NCI-H2171 (cell line): ENCODE measurements at places on chromosomes 3 and 15.

DNA sequence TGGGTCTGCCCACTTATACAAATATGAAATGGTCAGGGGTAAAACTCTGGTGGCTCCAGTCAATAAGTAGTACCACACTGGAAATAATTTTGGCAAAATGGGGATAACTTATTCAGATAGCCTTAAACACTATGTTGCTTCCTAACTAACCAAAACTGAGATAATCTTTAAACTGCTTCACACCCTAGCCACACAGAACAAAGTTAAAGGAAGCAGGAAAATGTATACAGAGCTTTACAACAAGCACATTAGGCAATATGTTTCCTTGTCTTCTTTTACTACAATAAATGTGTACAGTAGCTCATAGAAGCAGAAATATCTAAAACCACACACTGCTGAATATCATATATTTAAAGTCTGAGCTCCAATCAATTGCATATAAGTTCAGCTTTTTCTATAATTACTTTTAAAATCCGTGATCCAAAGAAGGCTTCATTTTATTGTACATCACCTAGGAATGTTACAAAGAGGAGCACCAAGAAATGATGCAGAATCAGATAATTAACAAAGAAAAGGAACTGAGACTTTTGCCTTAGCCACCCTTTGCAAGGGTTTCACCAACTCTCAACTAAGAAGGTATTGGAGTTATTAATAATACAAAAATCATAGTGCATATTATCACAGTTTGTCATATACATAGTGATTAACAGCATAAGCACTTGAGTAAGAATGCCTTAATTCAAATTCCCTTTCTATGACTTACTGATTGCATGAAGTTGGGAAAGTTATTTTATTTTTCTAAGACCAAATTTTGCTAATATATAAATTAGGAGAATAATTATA is 9.2 kb upstream of the SSR3 start:
- DNase-seq, result no peak

DNA sequence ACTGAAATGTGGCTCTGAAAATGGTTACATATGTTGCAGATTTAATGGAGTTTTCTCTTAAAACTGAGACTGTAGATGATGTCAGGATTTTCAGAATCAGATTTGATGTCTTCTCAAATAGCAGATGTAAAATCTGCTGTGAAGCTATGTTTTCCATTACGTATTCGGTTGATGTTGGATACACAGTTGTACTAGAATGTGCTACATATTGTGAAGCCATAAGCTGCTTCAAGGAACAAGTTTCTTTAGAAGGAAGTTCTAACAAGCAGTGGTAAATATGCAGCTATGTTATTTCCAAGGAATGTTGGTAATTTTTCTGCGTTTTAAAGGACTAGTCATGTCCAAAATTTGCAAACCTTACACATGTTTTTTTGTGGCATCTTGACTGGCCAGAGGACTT is 197.7 kb downstream of the RBMS3 start:
- DNase-seq, result no peak

DNA sequence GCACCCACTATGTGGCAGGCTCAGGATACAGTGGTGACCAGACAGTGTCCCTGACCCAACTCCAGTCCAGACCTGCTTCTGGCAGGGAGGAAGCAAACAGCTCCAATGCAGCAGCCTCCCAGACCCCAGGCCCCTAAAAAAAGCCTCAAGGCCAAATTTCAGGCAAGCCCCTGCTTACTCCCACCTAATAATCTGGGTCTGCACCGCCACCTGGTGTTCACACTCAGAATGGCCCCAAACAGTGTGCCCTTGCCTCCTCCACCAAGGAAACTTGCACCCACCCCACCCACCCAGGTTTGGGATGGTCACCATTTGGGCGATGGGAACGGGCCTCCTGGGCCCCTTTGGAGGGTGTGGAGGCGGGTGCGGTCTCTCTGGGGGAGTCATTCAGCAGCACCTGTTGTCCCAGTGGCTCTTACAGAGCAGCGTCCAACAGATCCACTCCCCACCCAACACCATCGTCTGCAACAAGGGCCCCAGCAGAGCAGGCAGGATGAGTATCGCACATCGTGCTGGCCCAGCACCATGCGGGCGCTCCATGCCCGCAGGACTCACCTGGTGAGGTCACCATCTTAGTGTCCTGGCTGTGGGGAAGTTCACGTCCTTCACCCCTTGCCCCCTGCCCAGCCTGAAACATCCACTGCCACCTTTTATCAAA is 17.3 kb downstream of the C3orf18 start:
- no peak for DNase-seq

- no peak for DNase-seq
These were observed 130.8 kb downstream of the CHCHD6 start for GRCh38 chr3:126834596-126835471.

GRCh38 chr3:102532901-102533300 is 98.1 kb downstream of the ZPLD1 start:
- DNase-seq, result no peak

DNA sequence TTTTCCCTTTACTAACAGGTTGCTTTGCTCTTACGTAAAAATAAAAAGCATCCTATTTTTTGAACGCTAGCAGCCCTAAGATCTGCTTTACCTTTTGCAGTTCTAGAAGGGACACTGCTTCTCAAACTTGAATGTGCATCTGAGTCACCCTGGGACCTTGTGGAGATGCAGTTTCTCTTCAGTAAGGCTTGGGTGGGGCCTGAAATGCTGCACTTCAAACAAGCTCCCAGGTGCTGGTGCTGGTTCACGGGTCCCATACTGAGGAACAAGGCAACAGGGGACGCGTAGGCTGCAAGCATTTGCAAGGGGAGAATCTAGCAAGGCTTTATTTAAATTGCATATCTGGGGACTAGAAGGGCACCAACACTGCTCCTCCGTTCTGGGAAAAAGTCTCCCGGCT is 30.0 kb downstream of the MB21D2 start:
- DNase-seq, result no peak

DNA sequence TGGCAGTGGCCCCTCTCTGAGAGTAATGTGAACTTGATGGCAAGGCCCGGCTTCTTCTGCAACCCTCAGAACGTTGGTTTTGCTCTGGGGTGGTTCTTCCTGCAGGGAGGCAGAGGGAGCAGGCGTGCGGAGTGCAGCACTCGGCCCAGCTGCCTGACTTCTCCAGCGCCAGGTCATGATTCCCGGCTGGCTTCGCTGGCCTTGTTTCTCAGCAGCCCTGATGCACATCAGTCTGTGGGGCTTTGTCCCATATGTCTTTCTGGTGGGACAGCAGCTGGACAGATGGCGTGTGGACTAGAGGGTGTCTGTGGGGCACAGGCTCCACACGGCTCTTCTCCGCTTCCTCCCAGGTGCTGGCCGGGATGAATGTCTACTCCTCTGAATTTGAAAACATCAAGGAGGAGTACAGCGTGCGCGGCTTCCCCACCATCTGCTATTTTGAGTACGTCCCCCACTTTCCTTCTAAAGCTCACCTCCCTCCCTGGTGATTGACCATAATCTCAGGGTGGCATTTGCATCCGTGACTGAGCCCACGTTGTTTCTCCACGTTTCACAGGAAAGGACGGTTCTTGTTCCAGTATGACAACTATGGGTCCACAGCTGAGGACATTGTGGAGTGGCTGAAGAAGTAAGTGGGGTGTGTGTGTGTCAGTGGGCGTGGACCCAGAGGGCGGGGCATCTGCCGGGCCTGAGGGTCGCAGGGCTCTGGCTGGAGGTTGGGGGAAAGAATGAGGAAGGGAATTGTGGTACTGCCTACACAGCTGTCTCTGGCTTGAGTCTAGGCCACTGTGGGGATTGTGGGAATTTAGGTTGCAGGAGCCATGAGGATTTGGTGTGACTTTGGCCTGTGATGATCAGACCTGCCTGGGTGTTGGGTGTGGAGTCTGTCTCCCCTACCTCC is 57.1 kb downstream of the PDIA5 start:
- DNase-seq, result no peak

DNA sequence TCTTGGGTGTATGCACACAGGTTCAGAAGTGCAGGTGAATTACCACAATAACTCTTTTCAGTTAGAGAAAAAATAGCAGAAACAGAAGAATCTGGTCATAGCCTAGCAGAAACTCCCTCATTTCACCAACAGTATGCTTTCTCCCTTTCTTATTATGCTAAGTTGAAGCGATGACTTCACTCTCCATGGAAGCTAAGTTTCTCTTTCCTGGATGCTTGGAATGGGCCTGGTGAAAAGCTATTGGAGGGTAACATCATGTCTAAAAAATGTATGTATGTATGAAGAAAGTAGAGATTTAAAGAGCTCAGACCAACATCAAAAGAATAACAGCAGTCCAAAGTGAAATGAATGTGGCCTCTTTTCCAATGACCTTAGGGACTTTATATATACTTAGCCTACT is 145.5 kb downstream of the TIGIT start:
- no peak for DNase-seq

- DNase-seq, result no peak
These were observed 226.7 kb downstream of the THSD4 start for GRCh38 chr15:71341811-71342550.

DNA sequence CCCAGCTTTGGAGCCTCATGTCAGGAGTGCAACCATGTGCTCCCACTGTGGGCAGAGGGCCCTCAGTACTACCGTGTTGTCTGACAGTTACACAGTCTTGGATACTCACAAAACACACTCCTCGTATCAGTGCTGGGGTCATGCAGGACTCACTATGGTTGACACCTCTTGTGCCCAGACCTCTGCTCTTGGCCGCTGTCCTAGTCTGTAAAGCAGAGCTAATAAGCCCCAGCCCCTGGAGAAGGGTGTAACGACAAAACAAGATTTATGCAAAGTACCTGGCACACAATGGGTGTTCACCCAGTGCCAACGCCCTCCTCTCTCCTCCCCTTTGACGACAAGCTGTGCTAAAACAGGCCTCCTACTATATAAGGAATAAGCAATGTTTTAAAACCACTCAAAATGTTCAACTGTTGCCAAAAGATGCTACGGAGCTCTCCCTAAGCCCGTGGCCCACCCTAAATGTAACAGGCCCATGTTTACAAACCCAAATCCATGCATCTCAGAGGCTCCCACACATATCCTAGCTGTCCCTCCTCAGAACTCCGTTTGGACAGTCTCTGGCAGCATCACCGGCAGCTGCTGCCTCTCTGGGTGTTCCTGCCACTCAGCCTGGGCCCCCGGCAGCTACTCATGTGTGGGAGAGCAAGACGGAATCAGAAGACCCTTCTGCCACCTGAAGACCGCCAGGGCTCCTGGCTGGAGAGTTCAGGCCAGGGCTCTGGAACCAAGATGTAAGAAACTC is 65.8 kb downstream of the MRPL46 start:
- no peak for DNase-seq

GRCh38 chr3:9271903-9272302 is 22.5 kb upstream of the SRGAP3 start:
- DNase-seq, result no peak

GRCh38 chr15:78914027-78914764 is 30.6 kb downstream of the CTSH start:
- DNase-seq, result no peak

DNA sequence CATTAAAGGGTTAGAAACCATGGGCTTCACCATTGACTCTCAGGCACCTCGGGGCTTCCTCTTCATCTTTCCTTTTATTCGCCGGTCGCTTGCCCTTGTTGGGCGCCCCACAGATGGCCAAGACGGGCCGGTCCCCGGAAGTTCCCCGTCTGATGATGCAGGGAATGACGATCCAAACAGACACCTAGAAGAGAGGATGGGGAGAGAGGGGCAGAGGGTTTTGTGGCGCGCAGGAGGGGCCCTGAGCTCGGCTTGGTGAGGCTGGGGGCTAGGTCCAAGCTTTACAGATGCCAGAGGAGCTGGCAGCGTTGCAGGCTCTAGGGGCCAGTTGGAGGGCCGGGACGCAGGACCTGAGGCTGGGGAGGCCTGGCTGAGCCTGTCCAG is 532 bp upstream of the ESYT3 start:
- no peak for DNase-seq

DNA sequence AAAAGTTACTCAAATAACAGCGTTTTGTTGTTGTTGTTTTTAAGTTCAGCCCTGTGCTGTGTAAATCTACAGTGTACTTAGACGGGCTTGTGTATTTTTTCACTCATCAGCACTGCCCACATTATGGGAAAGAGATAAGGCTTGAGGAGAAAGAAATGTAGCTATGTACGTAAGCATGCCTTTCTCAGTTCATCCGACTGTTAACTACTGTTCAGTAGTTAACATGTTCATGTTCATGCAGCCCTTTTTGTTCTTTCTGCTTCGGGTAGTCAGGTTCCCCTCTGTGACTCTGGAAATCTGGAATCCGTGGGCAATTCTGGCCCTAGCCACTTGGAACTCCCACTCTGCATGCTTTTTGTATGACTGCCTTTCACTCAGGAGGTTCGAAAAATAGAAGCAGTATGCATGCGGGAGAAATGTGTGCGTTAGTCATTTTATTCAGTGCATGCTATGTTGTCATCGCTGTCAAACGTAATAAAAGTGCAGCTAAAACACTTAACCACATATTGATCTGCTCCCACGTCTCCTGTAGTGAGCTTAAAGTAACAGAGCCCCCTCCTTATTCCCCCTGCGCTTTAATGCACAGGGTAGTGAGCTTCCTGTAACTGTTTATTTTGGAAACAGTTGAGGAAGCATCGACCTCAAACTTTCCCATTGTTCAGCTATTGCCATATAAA is 283.1 kb upstream of the NR2F2 start:
- no peak for DNase-seq

DNA sequence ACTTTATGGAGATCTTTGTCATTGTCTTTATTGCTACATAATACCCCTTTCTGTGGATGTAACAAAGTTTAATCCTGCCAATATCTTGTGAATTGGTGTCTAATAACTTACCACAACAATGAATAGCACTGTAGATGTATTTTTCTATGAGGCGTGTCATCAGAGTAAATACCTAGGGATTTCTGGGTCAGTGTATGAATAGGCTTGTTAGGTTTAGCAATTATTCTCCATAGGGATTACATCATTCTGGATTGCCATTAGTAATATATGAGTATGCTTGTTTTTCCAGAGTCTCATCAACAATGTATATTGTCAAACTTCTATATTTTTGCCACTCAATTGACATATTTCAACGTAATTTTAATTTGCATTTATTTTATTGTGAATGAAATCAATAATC is 67.9 kb downstream of the UNC13C start:
- no peak for DNase-seq

- no peak for DNase-seq
These were observed 27.6 kb upstream of the ULK4 start for GRCh38 chr3:41989518-41989917.

- no peak for DNase-seq
These were observed 5.3 kb downstream of the CHST2 start for GRCh38 chr3:143124601-143125520.
